Right renal cortex interstitium (tissue), 3 donors: ENCODE measurements at places on chromosomes 3 and 15. TPM values are rescaled to one million over a fixed set of nuclear protein-coding genes. Genes with fewer than 3 reads are reported as not detected.

The CTXN2 gene
- polyA plus RNA-seq = not detected

The GREM1 gene
- polyA plus RNA-seq = 0.14 TPM

The TM4SF18 gene
- polyA plus RNA-seq = 30.8 TPM

The RHOV gene
- polyA plus RNA-seq = 1.4 TPM

The SLC22A13 gene
- 2.4 TPM for polyA plus RNA-seq

The PLA2G4D gene
- polyA plus RNA-seq = 0.04 TPM

The SLC6A6 gene
- polyA plus RNA-seq = 18.1 TPM

The PRTG gene
- 12.7 TPM for polyA plus RNA-seq

The MCF2L2 gene
- polyA plus RNA-seq = 0.78 TPM

The LRRC31 gene
- polyA plus RNA-seq = 0.37 TPM

The SEMA3G gene
- 31.3 TPM for polyA plus RNA-seq

The SLC28A1 gene
- polyA plus RNA-seq = 4.7 TPM

The ITPKA gene
- polyA plus RNA-seq = 0.42 TPM

DNA sequence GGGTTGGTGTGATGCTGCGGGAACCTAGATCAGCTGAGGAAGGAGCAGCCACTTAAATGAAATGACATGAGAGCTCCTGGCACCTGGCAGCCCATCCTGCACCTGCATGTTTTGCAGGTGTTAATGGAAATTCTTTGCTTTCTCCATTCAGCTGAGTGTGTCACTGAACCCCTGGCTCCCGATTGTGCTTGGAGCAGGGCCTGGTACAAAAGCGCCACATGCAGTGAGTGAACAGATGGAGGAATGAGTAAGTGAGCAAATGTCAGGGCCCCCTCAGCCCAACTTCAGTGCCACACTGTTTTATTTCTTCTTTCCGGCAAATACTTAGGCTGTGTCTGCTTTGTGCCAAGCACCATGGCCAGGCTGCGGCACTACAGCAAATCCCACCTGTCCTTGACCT is 132.2 kb downstream of the ASB7 start:
- no peak for DNase-seq

GRCh38 chr3:57855281-57855680 is 99.2 kb downstream of the SLMAP start:
- DNase-seq = no peak

- no peak for DNase-seq
Observed at GRCh38 chr15:70339571-70340493, 242.1 kb upstream of the TLE3 start.

DNA sequence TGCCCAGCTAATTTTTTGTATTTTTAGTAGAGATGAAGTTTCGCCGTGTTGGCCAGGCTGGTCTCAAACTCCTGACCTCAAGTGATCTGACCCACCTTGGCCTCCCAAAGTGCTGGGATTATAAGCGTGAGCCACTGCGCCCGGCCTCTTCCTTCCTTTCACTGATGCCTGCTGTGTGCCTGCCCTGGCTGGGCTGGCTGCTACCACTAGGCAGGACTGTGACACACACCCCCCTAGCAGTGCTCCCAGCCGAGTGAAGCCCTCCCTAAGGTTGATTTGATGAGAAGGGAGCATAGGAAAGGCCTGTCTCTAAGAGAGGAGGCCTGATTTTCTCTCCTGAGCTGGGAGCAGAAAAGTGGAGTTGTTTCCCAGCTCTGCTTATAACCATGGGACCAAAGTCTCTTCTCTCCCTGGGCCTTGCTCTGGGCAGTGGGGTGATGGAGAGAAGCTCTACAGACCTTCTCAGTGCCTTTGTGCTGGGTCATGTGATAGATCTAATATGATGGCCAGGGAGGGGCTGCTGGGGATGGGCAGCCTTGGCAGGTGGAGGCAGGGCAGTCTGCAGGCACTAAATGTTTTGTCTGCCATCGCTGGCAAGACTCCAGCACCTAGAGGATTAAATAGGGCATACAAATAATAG is 20.1 kb upstream of the SFMBT1 start:
- DNase-seq = no peak

DNA sequence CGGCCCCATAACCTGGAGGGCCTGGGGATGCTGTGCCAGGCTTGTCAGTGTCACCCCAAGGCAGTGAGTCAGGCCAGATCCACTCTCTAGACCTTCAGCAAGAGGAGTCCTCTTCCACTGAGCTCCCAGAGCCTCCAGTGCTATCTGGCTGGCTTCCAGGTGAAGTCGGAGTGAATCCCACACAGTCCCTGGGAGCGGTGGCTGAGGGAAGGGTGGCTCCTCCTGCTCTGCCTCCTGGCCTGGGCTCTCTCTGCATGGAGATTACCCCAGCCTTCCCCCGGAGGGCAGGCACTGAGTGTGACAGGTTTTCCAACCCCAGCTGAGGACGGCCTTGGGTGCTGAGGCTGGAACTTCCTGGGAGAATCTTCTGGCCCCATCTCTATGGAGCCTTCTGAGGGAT is 82.7 kb downstream of the EPHB1 start:
- no peak for DNase-seq

- no peak for DNase-seq
Observed at GRCh38 chr3:156181509-156181908, 61.1 kb downstream of the KCNAB1 start.

- peak; percentile 32 for DNase-seq
Observed at GRCh38 chr15:71651750-71652186, 158.6 kb upstream of the NR2E3 start.

GRCh38 chr3:16388850-16389441 is 123.9 kb downstream of the OXNAD1 start:
- peak; percentile 60 for DNase-seq

DNA sequence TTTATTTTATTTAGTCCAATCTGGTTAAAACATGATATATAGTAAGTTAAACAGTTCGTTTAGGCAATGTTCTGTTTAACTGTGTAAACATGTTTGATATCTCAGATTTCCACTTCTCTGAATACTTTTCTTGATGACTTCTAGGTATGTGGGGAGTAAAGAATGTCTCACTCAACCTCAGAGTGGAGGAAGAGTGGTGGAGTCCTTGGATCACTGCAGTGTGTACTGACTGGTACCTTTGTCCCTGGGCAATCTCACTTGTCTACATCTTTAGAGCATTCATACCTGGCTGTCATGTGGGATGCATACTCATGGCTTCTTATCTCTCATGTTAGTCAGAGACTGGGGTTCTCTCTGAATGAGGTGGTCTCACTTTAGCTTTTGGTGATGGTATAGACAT is 15.6 kb downstream of the GADL1 start:
- DNase-seq = no peak

DNA sequence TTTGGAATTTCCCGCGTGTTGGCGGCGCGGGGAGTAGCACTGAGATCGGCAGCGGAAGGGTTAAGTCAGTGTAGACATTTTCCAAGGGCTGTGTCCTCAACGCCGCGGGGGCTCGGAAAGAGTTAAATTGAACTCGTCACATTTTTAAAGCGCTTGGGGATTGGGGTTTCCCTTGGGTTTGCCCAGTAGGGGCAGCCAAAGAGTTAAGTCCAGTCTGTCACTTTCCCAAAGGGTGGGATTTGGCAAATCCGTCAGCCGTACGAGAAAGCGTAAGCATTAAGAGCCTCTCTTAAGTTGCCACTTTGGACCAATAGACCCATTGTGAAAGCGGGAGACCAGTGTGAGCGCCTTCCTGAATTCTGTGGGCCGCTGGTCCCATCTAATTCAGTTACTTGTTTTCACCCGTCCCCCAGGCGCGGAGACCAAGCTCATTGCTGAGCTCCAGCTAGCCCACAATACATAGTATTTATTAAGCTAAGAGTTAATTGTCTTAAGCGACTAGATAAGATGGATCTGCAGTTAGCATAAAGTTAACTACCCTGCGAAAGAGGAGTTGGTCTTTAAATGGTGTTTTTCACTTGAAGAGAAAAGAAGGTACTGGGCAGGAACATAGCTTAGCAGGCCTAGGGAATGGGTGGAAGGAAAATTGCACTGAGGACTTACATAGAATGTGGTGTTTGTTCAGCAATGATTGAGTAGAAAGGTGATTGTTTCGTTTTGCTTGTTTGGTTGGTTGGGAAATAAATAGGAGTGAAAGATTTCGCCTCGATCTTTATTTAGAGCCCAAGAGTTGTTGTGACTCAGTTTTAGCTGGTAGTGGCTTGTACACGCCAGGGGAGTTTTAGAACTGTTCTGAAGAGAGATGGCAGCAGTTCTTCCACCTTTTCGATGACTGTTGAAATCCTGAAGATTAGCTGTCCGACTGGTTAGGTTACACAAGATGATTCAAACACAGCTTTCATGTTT is 932 bp downstream of the ARL8B start:
- no peak for DNase-seq

GRCh38 chr3:125061170-125061569 is 5.4 kb upstream of the HEG1 start:
- no peak for DNase-seq

DNA sequence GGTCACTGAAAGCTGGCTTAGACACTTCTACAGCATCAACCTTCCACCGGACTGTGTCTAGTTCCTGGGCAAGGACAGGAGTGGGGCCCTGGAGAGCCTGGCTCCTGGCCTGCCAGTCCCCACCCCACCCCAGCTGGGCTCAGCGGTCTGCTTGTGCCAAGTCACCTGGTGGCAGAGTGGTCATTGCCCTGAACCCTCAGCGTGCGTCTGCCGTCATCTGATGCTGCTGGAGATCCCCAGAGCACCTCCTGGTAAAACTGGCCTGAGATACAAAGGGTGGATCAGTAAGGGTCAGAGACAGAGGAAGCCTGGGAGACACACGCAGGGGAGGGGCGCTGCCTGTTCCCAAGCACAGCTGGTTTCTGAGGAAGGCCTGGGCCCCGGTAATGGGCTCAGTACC is 16.7 kb downstream of the ITIH4 start:
- no peak for DNase-seq

- DNase-seq = no peak
Observed at GRCh38 chr3:2477620-2478019, 379.0 kb downstream of the CNTN4 start.

DNA sequence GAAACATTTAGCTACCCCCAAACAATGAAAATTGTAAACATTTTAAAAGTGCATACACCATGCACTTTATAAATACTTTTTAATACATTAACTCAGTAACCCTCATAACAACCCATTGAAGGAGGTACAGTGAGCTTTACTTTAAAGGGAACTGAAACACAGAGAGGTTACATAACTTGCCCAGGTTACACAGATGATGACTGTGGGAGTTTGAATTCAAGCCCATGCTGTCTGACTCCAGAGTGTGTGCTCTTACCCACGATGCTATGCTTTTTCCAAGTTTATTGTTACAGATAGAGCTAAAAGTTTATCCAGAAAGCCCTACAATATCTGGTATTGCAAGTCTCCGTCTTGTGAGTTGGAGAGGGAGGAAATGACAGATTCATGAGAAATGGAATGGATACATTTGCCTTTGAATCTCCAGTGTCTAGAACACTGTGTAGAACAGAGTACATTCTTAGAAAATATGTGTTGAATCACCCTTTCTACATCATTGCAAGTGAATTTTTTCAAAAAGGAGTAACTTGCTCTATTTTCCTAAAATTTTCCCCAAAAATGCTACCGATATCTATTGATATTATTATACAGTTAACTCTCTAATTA is 428.3 kb downstream of the NAALADL2 start:
- DNase-seq = no peak

DNA sequence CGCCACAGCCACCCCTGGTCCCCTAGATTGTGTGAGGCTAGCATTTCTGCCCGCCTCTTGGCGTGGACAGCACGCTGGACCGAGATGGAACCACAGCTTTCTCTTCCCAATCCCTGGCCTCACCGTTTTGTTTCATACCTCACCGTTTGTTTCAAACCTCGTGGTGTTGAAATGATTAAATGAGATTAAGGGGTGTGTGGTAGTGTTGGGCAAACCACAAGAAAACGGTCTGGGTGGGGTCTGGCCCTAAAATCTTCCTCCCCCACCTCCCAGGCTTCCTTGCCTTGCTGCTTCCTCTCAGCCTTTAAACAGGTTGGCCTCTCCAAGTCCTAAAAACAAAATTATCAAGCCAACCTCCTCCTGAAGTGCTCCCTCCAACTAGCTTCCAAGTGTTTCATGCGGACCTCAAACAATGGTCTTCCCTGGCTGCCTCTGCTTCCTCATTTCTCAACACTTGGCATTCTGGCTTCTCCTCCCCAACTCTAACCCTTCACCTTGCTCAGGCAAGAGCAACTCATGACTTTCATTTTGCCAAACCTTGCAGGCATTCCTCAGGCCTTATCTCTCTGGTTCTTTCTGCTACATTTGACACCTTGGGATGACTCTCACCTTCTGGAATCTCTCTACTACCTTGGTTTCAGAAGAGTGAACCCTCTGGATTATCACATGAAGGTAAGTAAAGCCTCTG is 1.4 kb upstream of the ATP13A3 start:
- no peak for DNase-seq

GRCh38 chr3:151562891-151563290 is 102.0 kb upstream of the IGSF10 start:
- DNase-seq = no peak

GRCh38 chr3:128496602-128497304 is 3.8 kb upstream of the GATA2 start:
- no peak for DNase-seq

- no peak for DNase-seq
Observed at GRCh38 chr3:113275929-113276750, 64.8 kb downstream of the BOC start.

DNA sequence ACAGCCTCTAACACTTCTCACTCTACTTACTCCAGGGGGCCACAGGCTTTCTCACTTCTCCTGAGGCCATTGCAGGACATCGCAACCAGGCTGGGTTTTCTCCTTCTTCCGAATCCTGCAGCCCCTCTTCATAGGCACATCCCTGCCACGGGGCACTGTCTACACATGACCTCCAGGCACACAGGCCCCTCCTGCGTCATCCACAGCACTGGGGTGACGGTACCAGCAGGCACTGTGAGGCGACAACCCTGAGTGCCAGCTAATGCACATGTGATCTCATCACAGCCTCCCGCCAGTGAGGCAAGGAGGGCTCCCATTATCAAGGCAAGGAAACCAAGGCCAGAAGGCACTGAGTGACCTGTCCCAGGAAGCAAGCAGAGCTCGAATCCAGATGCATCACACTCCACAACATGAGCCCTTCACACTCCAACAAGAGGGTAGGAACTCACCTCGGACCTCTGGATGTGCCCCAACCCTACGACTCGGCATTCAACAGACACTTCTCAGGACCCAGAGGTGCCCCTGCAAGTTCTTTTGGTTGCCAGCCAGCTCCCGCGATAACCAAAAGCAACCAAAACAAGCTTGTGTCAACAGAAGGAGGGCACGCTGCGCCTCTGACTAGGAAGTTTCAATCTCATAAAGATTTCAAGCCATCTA is 16.7 kb downstream of the FAM174B start:
- no peak for DNase-seq
